ENCODE measurements at places on chromosomes 1 and 21. TPM values are rescaled to one million over a fixed set of nuclear protein-coding genes. Genes with fewer than 3 reads are reported as not detected.

Gene JAM2
- 29.7 TPM for total RNA-seq

Gene CELA3B
- total RNA-seq: not detected

Gene AQP10
- total RNA-seq: not detected

Gene CLCA4
- not detected for total RNA-seq

Gene SPRR2A
- not detected for total RNA-seq

Gene REG4
- total RNA-seq: not detected

Gene S100A9
- not detected for total RNA-seq

Gene TNFRSF1B
- total RNA-seq: 3.1 TPM

Gene TNFRSF14
- total RNA-seq: 0.61 TPM

Gene KLF18
- total RNA-seq: not detected

Gene OTUD3
- 23.3 TPM for total RNA-seq

Gene PIGR
- total RNA-seq: not detected

Gene HAX1
- total RNA-seq: 63.4 TPM

Gene FAAH
- total RNA-seq: 16.2 TPM

Gene SYCP1
- not detected for total RNA-seq

Gene VPS45
- total RNA-seq: 48.8 TPM

Gene RGS5
- total RNA-seq: 2.8 TPM

Gene TCHHL1
- total RNA-seq: not detected

All from neural crest cell (in vitro differentiated cells).